ENCODE measurements at places on chromosomes 12 and 14.

- no peak for DNase-seq
Measured at GRCh38 chr12:95520816-95521215, 30.5 kb downstream of the USP44 start.

GRCh38 chr14:36655963-36656686 is 5.5 kb upstream of the PAX9 start:
- peak; percentile 42 for DNase-seq

GRCh38 chr14:47194055-47194454 is 481.4 kb downstream of the MDGA2 start:
- DNase-seq, result no peak

DNA sequence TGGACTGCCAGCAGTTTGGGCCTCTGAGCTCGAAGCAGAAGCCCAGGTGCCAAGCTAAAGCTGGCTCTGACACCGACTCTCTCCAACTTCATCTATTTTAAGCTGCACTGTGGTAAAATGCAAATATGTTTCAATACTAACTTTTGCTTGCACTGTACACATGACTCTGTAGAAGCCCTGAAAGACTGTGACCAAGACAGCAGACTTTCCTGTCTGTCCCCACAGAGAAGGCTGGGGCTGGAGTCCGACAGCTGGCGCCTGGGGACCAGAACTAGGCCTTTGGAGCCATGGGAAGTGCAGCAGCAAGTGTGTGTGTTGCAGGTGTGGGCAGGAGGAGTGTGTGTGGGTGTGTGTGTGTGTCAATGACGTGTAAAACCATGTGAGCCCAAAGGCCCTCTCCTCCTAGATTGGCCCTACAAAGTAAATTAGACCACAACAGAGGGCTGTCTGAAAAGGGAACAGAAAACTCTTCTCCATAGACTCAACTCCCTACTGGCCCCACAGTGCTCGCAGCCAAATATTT is 16.4 kb upstream of the RAB35 start:
- no peak for DNase-seq

DNA sequence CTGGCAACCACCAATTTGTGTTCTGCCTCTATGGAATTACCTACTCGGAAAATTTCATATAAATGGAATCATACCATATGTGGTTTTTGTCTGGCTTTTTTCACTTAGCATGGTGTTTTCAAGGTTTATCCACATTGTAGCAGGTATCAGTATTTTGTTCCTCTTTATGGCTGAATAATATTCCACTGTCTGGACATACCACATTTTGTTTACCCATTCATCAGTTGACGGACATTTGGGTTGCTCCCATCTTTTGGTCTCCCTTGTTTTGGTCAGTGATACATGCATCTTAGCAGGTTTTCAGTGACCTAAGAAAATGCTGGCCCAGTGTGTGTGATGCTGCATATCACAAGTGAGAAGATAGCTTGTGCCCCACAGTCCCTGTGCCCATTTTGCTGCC is 21.2 kb downstream of the CALM1 start:
- no peak for DNase-seq

- DNase-seq, result peak; percentile 57
Measured at GRCh38 chr12:106645074-106645421, 62.2 kb downstream of the RFX4 start.

GRCh38 chr12:39622306-39622705 is 2.7 kb upstream of the ABCD2 start:
- DNase-seq, result no peak

GRCh38 chr12:39235990-39236767 is 206.7 kb downstream of the KIF21A start:
- no peak for DNase-seq

- no peak for DNase-seq
Measured at GRCh38 chr12:40222247-40222646, 2.5 kb upstream of the LRRK2 start.

GRCh38 chr14:75917946-75918335 is 63.9 kb downstream of the TGFB3 start:
- no peak for DNase-seq

DNA sequence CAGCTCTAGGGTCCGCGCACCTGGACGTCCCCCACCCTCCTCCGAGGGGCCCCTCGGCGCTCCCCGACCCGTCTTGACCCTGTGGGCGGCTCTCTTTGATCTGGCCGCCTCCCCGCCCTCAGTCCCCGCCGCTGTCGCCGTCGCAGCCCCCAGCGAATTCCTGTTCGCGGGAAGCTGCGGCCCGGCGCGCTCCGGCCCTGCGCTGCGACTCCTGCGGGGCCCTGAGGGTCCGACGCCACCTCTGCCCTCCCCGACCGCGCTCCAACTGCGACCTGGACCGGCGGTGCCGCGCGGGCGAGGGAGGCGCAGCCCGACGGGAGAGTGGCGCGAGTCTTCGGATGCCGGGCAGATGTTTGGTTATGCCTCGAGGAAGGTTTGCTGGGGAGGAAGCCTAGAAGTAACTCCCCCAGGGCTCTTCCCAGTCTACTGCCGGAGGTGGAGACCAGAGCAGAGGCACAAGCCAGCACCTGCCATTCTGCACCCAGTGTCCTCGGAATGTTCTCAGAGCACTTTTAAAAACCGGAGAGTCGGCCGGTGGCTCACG is 440 bp upstream of the ISM2 start:
- DNase-seq, result no peak

DNA sequence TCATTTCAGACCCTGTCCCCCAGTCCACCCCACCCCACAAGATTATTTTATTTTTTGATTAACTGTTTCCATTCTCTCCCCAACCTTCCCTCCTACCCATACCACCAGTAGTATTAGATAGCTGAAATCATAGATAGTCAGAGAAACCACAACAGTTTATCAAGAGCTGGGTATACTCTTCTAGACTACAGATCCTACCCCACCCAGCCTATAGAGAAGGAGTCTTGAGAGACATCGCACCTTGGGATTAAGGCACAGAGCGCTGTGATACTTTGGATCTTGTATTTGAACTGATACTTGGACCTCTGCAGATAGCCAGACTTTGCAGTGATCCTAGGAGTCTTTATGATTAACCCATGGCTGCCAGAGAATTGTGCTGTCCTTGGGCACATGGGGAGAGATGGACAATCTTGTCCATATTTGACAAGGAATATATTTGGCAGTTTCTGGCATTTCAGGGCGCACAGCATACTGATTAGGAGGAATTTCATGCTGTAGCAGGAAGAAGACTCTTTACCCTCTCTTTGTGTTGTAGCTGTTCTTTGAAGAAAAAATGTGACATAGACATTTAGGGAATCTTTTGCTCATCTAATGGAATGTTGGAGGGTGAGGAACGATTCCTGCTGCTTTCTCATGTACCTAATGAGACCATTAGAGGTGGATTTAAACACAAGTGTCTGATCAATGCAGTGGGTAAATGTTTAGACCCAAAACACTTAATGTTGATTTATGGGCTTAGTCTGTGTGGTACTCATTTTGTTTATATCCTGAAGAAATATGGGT is 982 bp downstream of the RBMS2 start:
- DNase-seq, result no peak

- DNase-seq, result no peak
Measured at GRCh38 chr12:85572956-85573355, 263.3 kb downstream of the RASSF9 start.

- DNase-seq, result no peak
Measured at GRCh38 chr14:27672047-27672446, 1074.2 kb upstream of the NOVA1 start.

DNA sequence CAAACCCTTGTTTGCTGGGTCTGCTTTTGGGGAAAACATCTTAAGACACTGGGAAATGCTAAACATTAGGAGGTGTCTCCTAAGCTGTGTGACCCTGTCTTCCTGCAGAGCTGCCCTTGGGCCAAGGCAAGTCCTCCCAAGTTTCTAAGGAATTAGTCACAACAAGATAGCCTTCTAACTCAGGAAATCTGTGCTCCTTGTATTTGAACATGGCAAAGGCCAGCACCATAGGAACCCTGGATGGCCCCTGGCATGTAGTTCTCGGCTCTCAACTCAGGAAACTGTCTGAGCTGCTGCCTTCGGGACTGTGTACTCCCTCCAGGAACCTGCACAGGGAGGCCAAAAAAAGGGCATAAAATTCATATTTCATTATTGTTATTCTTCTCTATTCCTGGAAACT is 37.6 kb upstream of the LTBP2 start:
- DNase-seq, result no peak

DNA sequence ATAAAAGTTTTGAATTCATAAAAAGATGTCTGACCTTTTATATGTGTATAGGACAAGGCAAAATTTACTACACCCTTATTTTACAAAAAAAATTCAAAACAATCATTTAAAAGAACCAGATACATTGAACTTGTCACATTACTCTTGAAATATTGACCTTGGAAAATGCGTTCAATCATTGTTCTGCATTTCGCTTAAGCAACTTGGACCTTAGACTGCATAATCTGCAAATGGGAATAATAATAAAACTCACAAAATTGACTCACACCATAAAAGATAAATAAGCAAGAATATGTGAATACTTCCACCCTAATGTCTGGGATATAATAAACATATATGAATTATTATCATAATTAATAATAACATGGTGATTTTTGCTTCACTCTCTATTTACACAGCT is 69.4 kb upstream of the PTPRB start:
- DNase-seq, result no peak

GRCh38 chr14:80172375-80173051 is 38.8 kb downstream of the DIO2 start:
- DNase-seq, result no peak

DNA sequence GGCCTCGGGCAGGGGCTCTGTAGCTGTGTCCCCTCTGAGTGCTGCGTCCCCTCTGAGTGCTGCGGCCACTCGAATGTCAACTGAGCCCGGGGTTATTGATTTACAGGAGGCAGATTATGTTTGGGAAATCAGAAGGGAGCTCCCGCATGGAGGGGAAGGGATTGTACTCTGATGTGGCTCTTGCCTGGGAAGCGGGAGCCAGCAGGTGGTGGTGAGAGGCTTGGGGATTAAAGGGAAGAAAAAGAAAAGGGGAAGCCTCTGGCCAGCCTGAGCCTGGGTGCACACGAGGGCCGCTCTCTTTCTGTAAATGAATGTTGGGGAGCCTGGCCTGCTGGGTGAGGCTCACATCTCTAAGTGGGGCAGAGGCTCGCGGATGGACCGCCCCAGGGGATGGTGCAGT is 143.7 kb downstream of the AACS start:
- DNase-seq, result no peak

GRCh38 chr14:101763941-101764709 is 2.6 kb downstream of the PPP2R5C start:
- no peak for DNase-seq

- no peak for DNase-seq
Measured at GRCh38 chr12:113088037-113088436, 31.5 kb downstream of the DTX1 start.

DNA sequence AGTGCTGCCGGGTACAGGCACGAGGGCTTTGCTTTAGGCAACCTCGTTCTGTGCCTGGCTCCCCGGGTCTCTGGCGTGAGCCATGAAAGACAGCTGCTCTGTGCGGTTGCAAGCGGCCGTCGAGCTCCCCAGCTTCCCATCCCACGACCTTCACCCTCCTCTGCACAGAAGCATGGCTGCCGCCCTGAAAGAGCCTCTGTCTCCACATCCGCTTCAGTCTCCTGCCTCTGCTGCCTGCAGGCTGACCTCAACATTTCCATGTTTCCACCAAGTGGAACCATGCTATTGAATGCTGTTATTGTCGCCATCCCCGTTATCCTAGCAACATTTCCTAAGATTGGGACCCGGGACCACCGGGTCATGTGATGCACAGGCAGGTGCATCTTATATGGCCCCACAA is 57.1 kb downstream of the KDM2B start:
- DNase-seq, result no peak

DNA sequence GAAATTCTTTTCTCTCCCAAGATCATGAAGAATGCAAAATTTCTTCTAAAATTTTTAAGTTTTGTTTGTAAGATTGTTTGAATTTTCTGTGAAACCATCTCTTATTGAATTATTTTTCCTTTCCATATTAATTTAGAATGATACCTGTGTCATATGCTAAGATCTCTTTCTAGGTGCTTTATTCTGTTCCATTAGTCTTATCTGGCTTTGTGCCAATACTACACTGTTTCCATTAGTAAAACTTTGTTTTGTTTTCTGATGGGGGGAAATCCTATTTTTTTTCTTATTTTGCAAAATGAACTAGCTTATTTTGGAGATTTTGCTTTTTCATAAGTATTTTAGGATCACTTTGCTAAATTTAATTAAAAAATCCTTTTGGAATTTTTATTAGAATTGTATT is 193.9 kb downstream of the FUT8 start:
- no peak for DNase-seq

- no peak for DNase-seq
Measured at GRCh38 chr14:49923442-49923841, 30.6 kb downstream of the ARF6 start.

DNA sequence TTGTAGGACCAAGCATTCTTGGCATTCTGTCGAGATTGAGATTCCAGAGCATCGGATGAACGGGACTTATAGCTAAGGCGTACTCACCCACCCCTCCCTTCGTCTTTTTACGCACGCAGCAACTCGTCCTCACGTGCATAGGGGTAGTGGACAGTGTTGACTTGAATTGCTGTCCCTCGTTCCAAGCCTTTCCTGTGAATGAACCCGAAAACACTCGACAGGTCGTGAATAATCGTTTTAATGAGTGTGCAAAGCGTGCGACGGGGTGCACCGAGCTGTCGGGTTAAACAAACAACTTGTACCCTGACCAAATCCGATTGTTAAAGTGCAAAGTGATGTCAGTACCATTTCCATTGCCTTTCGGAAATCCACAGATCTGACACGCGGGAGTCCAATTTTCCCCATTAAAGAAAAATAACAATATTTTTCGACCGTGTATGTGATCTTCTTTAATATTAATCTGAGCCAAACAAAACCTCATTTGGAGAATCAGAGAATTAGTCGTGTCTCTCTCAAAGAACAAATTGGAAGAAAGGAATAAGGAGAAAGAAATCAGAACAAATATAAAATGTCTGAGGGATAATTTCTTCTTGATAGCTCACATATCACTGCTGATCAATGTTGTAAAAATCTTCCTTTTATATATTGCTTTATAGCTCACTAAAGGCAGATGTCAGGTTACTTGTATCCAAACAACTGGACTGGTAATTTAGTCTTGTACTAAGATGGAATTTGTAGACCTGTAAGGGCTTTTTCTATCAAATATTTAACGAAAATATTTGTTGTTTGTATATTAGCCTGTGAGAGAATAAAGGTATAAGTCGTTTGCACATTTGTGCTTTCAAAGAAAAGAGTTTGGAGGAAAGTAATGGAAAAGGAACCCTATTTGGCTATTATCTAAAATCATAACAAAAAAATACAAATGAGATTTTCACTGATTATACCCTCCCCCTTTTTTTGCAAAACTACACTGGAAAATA is 11.8 kb downstream of the FOXG1 start:
- no peak for DNase-seq

DNA sequence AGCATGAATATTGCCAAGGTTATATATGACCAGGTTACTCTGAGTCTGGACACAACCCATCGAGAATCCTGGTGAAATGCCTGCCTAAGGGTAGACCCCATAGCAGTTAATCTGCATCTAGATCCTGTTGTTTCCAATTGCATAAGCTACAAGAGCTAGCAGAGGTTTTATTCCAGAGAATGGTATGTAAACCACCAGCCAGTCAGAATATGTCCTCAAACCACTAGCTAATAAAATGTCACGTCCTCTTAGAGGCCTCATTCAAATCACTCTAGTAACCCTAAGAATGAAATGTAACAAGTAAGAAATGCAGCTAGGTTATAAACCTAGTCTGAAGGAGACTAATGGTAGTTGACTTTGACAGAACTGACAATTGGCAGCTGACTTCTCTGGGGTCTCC is 9.0 kb upstream of the YLPM1 start:
- no peak for DNase-seq

Measured in NCI-H1092 (cell line).